ENCODE measurements at places on chromosomes 5 and 9. TPM values are rescaled to one million over a fixed set of nuclear protein-coding genes. Genes with fewer than 3 reads are reported as not detected.

PCDHB2 gene
- 28.8 TPM for total RNA-seq

CBY3 gene
- total RNA-seq = 1.4 TPM

IRX2 gene
- total RNA-seq = 47.5 TPM

GNAQ gene
- 58.6 TPM for total RNA-seq

BHMT gene
- 1.6 TPM for total RNA-seq

GRM6 gene
- total RNA-seq = not detected

LIFR gene
- total RNA-seq = 18.9 TPM

NUTM2F gene
- not detected for total RNA-seq

NEK6 gene
- total RNA-seq = 16.6 TPM

DNA sequence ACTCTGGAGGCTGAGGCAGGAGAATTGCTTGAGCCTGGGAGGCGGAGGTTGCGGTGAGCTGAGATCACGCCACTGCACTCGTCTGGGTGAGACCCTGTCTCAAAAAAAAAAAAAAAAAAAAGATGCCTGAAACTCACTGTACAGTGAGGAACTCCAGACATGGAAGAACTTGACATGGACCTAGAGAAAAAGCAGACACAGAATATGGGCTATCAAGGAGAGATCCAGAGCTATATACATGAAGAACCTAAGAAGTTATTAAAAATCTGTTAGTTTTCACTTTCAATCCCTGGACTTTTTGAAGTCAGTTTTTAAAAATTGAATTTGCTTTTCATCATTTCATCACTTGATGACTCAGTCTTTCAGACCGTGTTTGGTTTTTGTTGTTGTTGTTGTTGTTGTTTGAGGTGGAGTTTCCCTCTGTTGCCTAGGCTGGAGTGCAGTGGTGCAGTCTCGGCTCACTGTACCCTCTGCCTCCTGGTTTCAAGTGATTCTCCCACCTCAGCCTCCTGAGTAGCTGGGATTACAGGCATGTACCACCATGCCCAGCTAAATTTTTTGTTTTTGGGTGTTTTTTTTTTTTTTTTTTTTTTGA lies 20.3 kb downstream of the PAIP2 start:
- H3K27me3 ChIP-seq = no peaks in the 10 kb centered on the region
- H3K4me3 ChIP-seq = no peak overlapping the region
- H3K4me1 ChIP-seq = no peaks in the 10 kb centered on the region
- DNase-seq = no peak
- peaks cover 27% of the 10 kb centered on the region for H3K36me3 ChIP-seq

DNA sequence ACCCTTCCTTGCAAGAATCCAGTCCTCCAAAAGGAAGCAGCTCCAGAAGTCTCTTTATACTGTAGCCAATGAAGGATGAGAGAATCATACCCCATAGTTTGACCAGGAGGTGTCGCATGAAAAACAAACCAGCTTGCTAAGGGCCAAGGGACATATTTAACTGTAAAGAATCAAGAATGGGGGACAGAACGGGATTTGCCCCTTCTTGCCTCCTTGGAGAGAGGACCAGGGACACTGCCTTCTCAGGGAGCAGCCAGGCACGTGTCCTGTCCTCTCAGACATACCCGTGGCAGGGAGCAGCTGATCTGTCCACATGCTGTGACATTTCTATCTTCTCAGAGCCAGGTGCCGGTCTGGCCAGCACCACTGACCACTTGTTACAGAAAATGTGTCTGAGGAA lies 11.7 kb downstream of the PRUNE2 start:
- no peak overlapping the region for H3K27ac ChIP-seq
- no peak overlapping the region for H3K4me3 ChIP-seq
- H3K27me3 ChIP-seq = no peaks in the 10 kb centered on the region
- no peak for DNase-seq
- no peaks in the 10 kb centered on the region for H3K36me3 ChIP-seq

- no peak for DNase-seq
- H3K27ac ChIP-seq = no peak overlapping the region
- no peak overlapping the region for H3K4me3 ChIP-seq
- no peaks in the 10 kb centered on the region for H3K27me3 ChIP-seq
Observed at GRCh38 chr9:98993570-98993945, 49.9 kb downstream of the COL15A1 start.

DNA sequence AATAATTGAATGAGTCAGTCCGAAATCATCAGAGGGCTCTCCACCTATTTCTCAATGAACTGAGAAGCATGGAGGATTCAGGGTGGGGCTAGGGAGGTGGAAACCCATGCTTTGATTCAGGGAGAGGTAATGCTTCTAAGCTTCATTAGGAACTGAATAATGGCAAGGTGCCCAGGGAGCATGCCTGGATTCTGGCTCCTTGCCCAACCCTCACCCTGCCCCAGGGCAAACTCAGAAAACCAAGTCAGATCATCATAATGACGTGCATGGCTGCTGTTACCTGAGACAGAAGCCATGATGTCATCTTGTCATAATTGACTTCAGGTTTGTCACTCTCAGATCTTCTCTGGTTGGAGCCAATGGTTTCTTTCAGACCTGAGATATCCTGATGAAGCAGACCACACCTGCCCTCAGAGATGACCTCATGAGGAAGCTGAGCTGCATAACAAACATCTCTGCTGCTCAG lies 199.6 kb downstream of the SYK start:
- H3K4me3 ChIP-seq = no peak overlapping the region
- DNase-seq = no peak
- H3K27me3 ChIP-seq = no peaks in the 10 kb centered on the region
- H3K27ac ChIP-seq = no peak overlapping the region

DNA sequence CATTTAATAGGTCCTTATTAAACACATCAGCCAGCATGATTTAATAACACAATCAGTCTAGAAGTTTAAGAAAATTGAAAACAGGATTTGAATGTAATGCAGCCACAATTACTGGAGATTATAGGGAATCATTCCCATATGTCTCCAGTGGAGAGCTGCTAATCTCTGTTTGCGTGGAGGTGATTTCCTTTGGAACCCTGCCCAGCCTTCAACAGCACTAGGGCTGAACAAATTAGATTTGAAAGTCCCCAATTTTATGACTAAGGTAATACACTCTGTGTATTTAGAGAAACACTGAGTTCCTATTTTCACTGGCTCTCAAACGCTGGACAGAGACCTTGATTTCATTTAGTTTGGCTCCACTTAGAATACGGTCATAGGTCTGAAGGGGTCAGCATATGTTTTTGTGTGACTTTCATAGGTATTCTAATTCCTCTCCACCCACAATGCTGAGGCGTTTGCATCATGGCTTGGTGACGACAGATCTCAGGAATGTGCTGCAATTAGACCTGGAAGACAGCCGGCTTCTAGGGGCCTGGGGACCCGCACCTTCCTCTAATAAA lies 508.3 kb downstream of the EBF1 start:
- no peak for DNase-seq
- peaks cover 9% of the 10 kb centered on the region for H3K4me1 ChIP-seq
- no peak overlapping the region for H3K27ac ChIP-seq
- H3K4me3 ChIP-seq = no peak overlapping the region

GRCh38 chr9:129161534-129161837 lies 16.6 kb downstream of the IER5L start:
- H3K4me1 ChIP-seq = peaks cover 4% of the 10 kb centered on the region
- H3K36me3 ChIP-seq = no peaks in the 10 kb centered on the region
- no peak for DNase-seq
- H3K27ac ChIP-seq = no peak overlapping the region
- no peaks in the 10 kb centered on the region for H3K27me3 ChIP-seq
- no peak overlapping the region for H3K4me3 ChIP-seq

GRCh38 chr9:76887951-76888350 lies 18.0 kb downstream of the PRUNE2 start:
- H3K4me3 ChIP-seq = no peak overlapping the region
- no peaks in the 10 kb centered on the region for H3K36me3 ChIP-seq
- H3K4me1 ChIP-seq = 0 out of 2 replicates have a peak, but pooled peaks cover 2% of the 10 kb centered on the region
- no peaks in the 10 kb centered on the region for H3K27me3 ChIP-seq
- DNase-seq = no peak

DNA sequence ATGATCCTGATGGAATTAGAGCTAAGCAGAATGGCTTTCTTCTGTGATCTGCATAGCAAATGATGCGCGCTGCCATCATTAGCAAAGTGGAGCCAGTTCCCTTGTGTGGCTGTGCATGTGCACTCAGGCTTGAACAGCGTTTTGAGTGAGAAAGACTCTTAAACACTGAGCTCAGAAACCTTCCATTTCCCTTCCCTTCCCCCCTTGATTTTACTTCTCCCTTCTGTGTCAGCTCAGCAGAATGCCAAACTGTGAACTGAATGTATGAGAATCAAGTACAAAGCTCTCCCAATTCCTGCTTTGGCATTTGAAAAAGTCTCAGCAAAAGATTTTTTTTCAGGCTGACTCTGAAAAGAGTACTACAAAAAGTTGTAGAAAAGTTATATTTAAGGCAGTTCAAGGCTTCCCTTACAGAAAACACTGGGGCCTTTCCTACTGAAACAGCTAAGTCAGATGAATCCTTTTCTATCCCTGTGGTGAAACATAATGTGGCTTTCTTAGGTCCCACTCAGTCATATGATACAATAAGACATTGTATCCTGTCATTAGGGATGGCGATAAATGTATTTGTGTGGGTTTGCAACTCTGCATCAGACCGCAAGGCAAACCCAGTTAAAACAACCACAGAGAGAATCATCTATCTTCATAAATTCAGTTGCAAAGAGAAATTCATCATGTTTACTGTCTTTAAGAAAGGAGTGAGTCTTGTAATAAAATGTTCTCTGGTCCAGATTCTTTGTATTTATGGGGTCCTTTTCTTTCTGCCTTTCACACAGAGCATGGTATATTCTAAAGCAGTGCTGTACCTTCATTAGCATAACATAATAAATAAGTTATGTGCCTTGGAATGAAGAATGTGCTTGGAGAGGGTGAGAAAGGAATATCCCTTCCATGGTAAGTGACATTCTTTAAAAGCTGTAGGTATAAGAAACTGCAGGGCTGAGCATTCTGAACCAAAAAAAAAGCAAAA lies 222.6 kb downstream of the CAAP1 start:
- no peak overlapping the region for H3K4me3 ChIP-seq
- no peak for DNase-seq
- no peaks in the 10 kb centered on the region for H3K27me3 ChIP-seq

DNA sequence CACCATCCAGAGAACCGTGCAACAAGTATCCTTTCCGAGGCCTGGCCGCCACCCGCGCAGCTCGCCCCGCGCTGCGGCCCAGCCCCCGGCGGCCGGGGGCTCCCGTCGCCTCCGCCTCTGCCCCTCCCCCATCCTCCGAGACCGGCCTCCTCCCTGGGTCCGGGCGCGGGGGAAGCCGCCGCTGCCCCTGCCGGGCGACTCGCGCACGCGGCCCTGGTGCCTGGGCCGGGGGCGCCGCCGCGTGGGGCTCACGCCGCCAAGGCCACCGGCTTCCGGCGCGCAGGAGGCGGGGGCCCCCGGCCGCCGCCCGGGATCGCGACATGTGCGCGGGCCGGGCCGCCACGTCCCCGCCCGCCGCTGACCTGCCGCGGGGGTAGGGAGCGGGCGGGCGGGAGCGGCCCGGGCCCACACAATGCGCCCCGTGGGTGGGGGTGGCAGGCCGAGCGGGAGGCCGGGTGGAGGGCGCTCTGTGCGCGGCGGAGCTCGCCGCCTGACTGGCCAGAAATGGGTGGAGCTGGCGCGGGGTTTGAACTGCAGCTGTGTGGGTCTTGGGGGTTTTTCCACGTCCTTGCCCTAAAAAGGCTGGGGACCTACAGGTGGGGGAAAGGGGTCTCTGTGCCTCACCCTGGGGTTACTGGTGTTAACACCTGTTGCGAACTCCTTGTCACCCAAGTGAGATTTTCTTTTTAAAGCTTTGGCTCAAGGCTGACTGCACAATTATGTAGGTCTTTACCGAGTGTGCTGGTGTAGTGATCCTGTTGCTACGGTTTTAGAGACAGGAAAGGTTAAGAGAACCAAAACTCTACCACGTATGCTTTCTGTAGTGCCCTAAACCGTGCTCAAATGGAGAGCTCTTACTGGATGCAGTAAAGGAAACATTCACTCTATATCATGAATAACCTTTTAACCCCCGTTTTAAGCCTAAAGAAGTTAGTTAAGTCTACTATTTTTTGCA lies 32.3 kb downstream of the TNPO1 start:
- H3K36me3 ChIP-seq = peaks cover 23% of the 10 kb centered on the region
- H3K4me3 ChIP-seq = peak overlapping the region; percentile 99
- no peaks in the 10 kb centered on the region for H3K27me3 ChIP-seq
- peak overlapping the region; percentile 96 for H3K27ac ChIP-seq

- H3K27ac ChIP-seq = no peak overlapping the region
- H3K36me3 ChIP-seq = no peaks in the 10 kb centered on the region
- H3K27me3 ChIP-seq = no peaks in the 10 kb centered on the region
- no peak for DNase-seq
- peaks cover 14% of the 10 kb centered on the region for H3K4me1 ChIP-seq
Observed at GRCh38 chr9:90894986-90895687, 93.5 kb downstream of the SYK start.

- no peak for DNase-seq
- no peaks in the 10 kb centered on the region for H3K36me3 ChIP-seq
- H3K4me1 ChIP-seq = no peaks in the 10 kb centered on the region
- H3K27me3 ChIP-seq = no peaks in the 10 kb centered on the region
- H3K27ac ChIP-seq = no peak overlapping the region
Observed at GRCh38 chr5:96280946-96281393, 152.1 kb downstream of the PCSK1 start.

DNA sequence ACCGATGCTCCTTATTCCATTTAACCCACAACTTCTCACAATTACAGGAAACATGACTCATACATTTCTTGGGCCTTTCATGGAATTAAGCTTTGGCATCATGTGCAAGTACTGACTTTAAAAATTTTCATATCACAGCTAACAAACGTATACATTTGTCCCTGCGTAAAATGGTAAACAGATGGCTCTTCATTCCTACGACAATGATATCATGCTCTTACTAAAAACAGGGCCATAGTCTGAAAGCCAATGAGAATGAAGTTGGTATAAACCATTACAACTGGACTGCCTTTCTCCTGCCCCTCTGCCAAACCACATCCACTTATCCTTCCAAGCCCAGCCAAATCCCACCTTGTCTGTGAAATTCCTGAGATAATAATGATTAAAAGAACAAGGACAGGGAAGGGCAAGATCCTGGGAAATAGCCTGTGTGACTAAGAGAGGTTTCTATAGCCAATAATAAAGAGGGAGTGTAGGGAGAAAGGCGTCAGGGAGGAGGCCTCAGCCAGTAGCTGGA lies 44.9 kb upstream of the ZNF366 start:
- H3K36me3 ChIP-seq = no peaks in the 10 kb centered on the region
- peaks cover 14% of the 10 kb centered on the region for H3K4me1 ChIP-seq
- no peak overlapping the region for H3K4me3 ChIP-seq
- H3K27ac ChIP-seq = no peak overlapping the region

- no peaks in the 10 kb centered on the region for H3K27me3 ChIP-seq
- H3K4me1 ChIP-seq = no peaks in the 10 kb centered on the region
- H3K27ac ChIP-seq = no peak overlapping the region
- H3K36me3 ChIP-seq = no peaks in the 10 kb centered on the region
Observed at GRCh38 chr5:172492097-172492840, 37.9 kb upstream of the SH3PXD2B start.

All from H1 (cell line).